ENCODE measurements at places on chromosomes 5 and 9.
A peak's percentile ranks its signal among the peaks of the same experiment; 100 is the strongest.

DNA sequence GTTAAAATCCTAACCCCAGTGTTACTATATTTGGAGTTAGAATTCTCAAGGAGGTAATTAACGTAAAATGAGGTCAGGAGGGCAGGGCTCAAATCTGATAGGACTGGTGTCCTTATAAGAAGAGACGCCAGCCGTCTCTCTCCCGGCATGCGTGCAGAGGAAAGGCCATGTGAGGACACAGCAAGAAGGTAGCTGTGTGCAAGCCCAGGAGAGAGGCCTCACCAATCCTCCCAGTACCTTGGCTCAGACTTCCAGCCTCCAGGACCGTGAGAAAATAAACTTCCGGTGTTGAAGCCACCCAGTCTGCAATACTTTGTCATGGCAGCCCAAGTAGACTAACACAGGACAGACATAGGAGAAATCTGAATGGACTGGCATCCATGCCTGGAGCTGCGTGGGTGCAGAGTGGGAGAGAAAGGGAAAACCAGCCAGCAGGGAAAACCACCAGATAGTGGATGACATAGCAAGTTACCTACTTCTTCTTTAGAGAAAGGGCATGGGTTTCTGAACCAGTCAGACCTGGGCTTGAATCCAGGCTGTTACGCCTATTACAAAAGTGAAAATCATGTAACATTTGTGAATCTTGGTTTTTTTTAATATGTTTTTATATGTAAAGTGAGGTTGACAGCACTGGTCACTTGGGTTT lies 89.2 kb downstream of the FSTL4 start:
- no peak for DNase-seq

GRCh38 chr5:179763215-179763945 lies 30.4 kb upstream of the LTC4S start:
- DNase-seq: no peak

DNA sequence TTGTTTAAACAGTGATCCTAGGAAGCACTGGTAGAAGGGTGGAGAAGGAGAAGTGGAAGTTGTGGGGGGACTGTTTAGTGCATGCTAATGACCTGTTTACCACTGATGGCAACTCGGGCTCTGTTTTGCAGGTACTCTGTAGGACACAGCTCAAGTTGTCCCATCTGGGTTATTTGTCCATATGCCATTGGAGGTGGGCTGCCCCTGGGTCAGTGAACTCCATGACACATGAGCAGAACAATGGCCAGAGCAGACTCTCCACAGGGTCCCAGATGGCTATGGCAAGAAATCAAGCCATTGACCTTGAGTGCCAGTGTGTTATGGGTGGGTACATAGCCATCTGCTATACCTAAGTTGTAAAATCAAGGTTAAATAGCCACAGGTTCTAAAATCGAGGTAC lies 175.9 kb downstream of the GAS1 start:
- DNase-seq: no peak

- no peak for DNase-seq
Observed at GRCh38 chr9:123998970-123999621, 12.5 kb upstream of the LHX2 start.

- no peak for DNase-seq
Observed at GRCh38 chr9:100294806-100295205, 57.9 kb downstream of the TEX10 start.

GRCh38 chr9:114397848-114398605 lies 10.2 kb upstream of the AKNA start:
- peak; percentile 85 for DNase-seq

- DNase-seq: no peak
Observed at GRCh38 chr9:121577166-121577565, 74.3 kb upstream of the DAB2IP start.

- peak; percentile 67 for DNase-seq
Observed at GRCh38 chr5:113204525-113205161, 228.0 kb downstream of the DCP2 start.

- DNase-seq: no peak
Observed at GRCh38 chr9:38154501-38155421, 85.7 kb upstream of the SHB start.

- DNase-seq: no peak
Observed at GRCh38 chr5:114657342-114658130, 295.7 kb downstream of the KCNN2 start.

DNA sequence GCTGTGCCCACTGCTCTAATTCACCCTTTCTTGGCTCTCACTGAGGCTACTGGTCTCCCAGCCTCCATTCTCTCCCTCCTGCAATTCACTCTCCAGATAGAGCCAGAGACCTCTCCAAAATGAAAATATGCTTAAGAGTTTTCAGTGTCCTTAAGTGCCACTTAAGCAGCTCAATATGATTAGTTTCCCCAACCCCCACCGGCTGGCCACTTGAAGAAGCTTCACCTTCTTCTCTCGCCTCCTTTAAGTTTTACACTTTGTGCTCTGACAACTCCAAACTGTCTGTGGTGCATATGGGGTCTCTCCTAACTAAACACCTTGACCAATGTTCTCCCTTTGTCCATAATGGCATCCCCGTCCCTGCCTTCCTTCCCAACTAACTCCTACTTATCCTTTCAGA lies 53.4 kb downstream of the CDK5RAP2 start:
- no peak for DNase-seq

DNA sequence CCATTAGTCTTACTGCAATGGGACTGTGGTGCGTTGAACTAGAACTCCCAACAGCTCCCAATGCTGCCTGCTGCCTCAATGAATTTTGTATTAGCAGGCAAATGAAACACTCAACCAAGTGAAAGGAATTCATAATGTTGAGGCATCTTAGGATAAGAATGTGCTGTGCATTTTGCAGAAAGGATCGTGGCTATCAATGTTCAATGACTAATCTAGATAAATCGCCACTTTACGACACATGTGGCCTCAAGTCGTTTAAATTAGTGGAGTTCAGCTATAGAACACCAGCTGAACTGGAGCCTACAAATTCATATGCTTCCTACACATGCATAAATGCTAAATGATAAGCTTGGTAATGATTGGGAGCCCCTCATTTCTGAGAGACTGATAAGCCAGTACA lies 318.4 kb downstream of the PSAT1 start:
- DNase-seq: no peak

DNA sequence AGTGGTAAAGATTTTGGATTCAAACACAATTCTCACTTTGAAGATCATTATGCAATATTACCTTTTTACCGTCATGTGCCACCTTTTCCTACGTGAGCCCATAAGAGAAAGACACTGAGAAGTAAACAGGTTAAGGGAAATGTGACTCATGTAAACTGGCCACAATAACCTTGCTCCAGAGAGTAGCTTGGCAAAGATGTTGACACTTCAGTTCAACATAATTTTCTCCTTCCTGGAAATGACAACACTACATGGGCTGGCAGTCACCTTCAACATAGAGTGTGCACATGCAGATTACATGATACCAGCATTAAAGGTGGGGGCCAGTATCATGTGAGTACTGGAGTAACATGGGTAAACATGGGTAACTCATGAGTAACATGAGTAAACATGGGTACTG lies 141.9 kb downstream of the CDK5RAP2 start:
- no peak for DNase-seq

- DNase-seq: no peak
Observed at GRCh38 chr5:37495210-37495609, 116.1 kb downstream of the WDR70 start.

- DNase-seq: no peak
Observed at GRCh38 chr5:169944922-169945680, 35.2 kb downstream of the INSYN2B start.

- DNase-seq: no peak
Observed at GRCh38 chr9:128374221-128374675, 3.1 kb downstream of the URM1 start.

DNA sequence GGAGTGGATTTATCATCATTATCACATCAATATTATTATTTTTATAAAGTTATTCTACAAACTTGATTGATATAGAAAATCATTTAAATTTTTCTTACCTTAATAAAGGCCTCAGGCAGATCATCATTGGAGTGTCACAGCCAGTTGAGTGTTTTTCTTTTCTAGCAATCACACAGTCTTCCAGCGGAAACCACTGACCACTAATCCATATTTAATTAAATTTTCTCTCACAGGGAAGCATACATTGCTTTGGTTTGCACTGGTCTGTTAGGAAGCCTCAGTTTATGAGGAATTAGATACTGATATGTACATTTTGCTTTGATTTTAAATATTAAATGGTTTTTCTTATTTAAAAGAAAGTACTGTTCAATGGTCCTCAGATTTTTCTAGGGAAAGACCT lies 6.7 kb downstream of the SPZ1 start:
- DNase-seq: no peak

All from DMS 273 treated with DMSO at 0.1 percent for 48 hours (cell line).